ENCODE measurements at places on chromosomes 13 and 19. TPM values are rescaled to one million over a fixed set of nuclear protein-coding genes. Genes with fewer than 3 reads are reported as not detected.

DNA sequence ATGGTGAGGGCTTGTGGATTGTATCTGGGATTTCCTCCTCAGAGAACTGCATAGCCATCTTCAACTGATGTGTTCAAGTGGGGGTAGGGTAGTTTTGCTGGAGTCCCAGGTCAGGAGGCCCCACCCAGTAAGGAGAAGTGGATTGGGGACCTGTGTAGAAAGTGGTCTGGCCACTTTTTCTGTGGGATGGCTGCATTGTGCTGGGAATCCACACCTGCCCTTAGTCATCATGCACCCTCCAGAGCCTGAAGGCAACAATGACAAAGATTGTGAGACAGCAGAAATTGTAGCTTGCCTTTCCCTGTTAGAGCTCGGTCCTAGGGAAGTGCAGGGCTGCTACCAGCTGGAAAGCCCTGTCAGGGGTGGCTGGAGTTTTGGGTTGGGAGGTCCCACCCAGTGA is 255.4 kb downstream of the NDFIP2 start:
- peaks cover 7% of the 10 kb centered on the region for H3K4me1 ChIP-seq
- no peaks in the 10 kb centered on the region for H3K27me3 ChIP-seq
- DNase-seq = no peak
- no peaks in the 10 kb centered on the region for H3K36me3 ChIP-seq
- no peak overlapping the region for H3K4me3 ChIP-seq

- no peaks in the 10 kb centered on the region for H3K4me1 ChIP-seq
- DNase-seq = no peak
- no peak overlapping the region for H3K27ac ChIP-seq
- no peak overlapping the region for H3K4me3 ChIP-seq
Measured at GRCh38 chr19:38047049-38047438, 140.0 kb downstream of the SIPA1L3 start.

GRCh38 chr19:5091018-5091683 is 122.2 kb downstream of the KDM4B start:
- DNase-seq = peak; percentile 49
- peak overlapping the region; percentile 39 for H3K27ac ChIP-seq
- H3K4me3 ChIP-seq = no peak overlapping the region
- no peaks in the 10 kb centered on the region for H3K27me3 ChIP-seq

DNA sequence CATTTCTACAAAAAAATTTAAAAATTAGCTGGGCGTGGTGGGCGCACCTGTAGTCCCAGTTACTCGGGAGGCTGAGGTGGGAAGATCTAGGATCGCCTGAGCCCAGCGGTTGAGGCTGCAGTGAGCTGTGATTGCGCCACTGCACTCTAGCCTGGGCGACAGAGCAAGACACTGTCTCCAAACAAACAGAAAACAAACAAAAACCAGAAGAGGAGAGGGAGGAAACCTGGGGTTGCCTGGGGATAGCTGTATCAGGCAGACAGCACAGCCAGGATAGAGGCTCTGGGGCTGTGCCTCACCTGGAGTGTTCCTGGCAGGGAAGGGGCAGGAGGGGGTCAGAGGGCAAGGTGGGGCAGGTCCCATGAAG is 2.6 kb upstream of the POLR2E start:
- no peaks in the 10 kb centered on the region for H3K27me3 ChIP-seq
- H3K36me3 ChIP-seq = no peaks in the 10 kb centered on the region
- peak overlapping the region; percentile 22 for H3K27ac ChIP-seq
- peak; percentile 11 for DNase-seq

DNA sequence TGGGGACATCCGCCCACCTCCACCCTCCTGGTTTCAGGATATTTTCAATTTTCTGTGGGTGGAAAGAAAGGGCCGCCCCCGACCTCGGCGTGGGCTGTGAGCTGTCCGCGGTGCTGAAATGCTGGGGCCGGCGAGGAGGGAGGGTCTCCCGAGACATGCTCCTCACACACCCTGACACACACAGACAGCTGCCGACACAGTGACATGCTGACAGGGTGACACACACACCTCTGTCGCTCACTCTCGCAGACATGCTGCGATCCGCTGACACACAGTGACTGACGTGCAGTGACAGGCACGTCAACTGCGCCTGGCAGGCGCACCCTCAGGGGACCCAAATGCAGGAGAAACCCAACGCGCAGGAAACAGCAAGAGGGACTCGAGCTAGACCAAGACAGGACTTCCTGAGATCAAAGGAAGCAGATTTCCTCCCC is 25.1 kb upstream of the MEIS3 start:
- H3K36me3 ChIP-seq = no peaks in the 10 kb centered on the region
- H3K4me1 ChIP-seq = peaks cover 5% of the 10 kb centered on the region
- H3K27me3 ChIP-seq = peaks cover 5% of the 10 kb centered on the region

The PINLYP gene
- 1.1 TPM for total RNA-seq

All from heart right ventricle (tissue), 16 donors.